ENCODE measurements at places on chromosomes 2 and 18.

- DNase-seq: no peak
These were observed 147.7 kb downstream of the TWIST2 start for GRCh38 chr2:238995634-238996033.

GRCh38 chr2:46392561-46393346 is 86.6 kb upstream of the TMEM247 start:
- DNase-seq: no peak

DNA sequence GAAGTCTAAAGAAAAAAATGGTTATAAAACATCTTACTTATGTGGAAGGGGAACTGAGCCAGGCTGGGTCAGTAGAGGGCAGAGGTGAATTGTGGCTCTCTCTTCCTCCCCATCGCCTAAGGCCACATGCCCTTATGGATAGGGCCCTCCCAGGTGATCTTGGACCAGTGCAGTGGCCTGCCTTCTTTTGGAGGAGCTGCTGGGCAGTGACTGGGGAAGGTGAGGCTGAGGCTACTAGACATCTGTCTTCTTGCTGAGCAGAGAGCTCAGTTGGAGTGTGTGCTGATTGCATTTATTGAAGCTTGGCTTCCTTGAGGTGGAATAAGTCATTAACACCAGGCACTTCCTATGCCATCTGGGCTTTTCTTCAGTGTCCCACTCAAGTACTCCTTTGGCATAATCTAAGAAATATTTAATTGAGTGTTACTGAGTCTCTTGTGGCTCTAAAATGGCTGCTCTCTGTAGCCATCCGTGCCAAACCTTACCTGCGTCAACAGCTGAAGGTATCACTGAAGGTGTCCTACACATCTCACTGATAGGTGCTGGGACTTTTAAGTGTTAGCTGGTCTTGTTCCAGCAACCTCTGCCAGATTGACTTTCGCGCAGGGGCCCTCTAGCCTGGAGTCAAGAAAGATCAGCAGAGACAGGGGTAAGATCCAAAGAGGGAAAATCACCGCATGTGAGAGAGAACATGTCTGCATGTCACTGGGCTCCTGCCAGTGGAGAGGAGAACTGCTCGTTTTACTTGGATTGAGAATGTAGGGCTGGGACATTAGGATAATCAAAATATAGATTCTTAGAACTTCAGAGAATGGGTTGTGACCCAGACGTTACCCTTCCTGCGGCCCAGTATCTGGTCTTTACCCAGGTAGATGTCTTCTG is 256.1 kb downstream of the LTBP1 start:
- no peak for DNase-seq

- DNase-seq: no peak
These were observed 19.6 kb downstream of the CAPN14 start for GRCh38 chr2:31197669-31198068.

DNA sequence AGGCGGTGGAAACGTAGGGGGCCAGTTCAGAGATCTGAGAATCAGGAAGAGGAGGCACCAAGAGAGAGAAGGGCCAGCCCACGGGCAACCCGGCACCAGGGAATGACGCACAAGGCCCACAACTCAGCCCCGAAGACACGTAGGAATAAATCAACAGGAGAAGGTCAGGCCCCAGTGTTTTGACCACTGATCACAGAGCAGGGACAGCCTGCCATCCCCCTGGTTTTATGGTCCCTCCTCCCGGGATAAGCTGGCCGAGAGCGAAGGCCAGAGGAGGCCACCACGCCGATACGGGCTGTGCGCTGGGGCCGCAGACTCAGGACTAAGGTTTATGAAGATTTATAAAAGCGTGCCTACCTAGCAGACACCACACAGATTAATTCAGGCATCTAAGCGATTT is 341.4 kb downstream of the ZNF516 start:
- no peak for DNase-seq

DNA sequence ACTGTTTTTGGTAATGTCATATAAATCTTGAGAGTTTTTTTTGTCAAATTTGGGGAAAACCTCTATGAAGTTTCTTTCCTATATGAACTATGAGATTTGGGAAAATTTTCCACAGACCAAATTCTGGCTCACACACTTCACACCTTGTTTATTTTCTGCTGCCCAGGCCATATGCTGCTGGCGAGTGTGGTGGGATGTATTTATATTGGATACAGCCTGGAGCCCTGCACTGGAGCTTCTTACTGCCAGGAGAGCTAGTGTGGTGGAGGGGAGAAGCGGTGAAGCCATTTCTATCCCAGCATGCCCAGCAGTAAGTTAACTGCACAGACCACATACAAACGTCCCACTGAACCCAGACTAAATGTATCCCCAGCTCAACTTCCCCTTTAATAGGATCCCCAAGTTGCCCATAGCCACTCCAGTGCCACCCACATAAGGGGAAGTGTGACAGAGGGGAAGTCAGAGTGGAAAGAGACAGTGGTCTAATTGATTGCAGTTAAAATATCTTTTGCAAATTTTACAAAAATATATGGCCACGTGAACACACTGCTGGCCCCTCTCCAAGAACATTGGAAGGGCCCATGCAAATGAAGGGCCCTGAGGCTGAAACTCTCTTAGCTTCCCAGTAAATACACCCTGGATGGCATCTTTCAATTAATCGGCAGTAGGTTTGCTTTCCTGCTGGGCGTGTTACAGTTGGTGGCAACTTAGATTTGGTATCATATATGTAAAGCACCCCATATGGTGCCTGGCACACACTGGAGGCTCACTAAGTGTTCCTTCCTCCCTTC is 146.6 kb upstream of the ITGA6 start:
- no peak for DNase-seq

DNA sequence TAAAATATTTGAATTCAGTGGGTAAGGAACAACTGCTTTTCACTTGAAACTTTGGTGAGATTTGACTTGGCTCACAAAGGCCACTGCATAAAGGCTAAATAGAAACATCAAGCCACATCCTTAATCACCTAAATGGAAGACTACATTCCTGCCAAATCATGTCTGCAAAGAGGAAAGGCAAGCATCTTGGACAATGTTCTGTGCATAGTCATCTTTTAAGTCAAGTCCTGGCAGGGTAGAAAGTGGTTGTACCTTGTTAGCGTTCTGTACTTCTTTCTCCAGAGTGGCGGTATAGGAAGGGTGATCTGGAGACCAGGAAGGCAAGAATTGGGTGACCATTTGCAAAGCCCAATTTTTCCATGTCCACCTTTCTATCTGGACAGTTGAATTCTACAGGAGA is 121.4 kb upstream of the SLC14A2 start:
- no peak for DNase-seq

DNA sequence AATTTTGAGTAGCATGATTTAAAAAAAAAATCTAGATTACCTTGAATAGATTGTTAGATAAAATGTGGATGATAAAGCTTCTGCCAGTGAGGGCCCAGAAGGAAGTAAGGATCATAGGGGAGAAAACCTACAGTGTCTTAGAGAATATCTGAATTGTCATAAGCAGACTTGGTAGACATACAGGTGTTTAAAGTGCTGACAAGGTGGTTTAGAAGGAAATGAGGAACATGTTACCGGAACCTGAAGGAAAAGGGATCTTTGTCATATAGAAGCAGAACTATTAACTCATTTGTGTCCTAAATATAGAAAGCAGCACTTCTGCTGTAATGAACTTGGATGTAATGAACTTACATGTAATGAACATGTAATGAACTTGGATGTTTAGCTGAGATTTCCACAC is 94.9 kb upstream of the TTC27 start:
- no peak for DNase-seq

GRCh38 chr18:64017870-64018269 is 48.0 kb downstream of the SERPINB8 start:
- no peak for DNase-seq

DNA sequence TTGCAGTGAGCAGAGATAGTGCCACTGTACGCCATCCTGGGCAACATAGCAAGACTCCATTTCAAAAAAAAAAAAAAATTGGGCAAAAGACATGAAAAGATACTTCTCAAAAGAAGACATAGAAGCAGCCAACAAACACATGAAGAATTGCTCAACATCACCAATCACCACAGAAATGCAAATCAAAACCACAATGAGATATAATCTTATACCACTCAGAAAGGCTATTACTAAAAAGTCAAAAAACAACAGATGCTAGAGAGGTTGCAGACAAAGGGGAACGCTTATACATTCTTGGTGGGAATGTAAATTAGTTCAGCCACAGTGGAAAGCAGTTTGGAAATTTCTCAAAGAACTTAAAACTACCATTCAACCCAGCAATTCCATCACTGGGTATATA is 43.1 kb upstream of the CHAC2 start:
- DNase-seq: no peak

DNA sequence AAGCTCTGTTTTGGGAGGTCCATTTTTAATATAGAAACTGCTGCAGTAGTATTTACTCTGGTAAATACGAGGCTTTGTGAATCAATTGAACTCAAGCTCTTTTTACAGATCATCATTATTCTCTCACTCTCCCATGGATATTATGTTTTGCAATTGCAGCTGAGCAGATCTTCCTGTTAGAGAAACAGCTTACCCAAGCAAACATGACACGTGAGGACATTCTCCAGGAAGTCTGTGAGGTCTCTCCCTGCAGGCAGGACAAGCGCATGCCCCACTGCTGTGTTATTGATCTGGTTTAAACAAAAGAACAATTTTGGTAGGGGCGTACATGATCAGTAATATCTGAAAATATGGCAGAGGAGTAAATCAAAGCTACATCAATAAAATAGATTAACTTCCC is 72.1 kb downstream of the COL6A3 start:
- no peak for DNase-seq

DNA sequence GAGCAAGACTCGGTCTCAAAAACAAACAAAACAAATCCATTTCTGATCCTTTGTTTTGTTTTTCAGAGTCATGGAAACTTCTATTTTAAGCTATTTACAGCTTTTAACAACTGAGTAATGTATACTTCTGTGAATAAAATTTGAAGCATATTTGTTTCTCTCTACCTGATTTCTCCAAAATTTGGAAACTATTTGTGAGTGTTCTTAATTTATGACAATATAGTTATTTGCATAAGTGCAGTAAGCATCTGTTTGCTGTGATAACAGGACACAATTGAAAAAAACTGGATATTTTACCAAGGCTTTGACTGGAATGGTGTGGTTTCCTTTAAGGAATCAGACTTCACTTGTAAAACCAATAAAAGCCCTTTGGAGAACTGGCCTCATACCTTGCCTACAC is 53.3 kb upstream of the GULP1 start:
- DNase-seq: no peak

GRCh38 chr2:159960414-159960813 is 102.0 kb downstream of the PLA2R1 start:
- DNase-seq: no peak

DNA sequence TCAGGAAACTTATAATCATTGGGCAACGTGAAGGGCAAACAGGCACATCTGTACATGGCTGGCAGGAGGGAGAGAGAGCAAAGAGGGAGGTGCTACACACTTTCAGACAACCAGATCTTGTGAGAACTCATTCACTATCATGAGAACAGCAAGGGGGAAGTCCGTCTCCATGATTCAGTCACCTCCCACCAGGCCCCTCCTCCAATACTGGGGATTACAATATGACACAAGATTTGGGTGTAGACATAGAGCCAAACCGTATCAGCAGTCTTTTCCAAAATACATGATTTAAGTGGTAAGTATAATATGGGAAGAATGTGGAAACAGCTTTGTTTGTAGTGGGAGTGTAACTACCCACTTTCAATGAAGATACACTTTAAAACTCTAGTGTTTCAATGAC is 65.0 kb downstream of the EPB41L5 start:
- no peak for DNase-seq

GRCh38 chr2:177604271-177605065 is 211.9 kb downstream of the AGPS start:
- DNase-seq: no peak

GRCh38 chr18:62420513-62421209 is 95.6 kb downstream of the TNFRSF11A start:
- DNase-seq: peak; percentile 43

GRCh38 chr2:176575237-176575744 is 306.0 kb downstream of the MTX2 start:
- DNase-seq: no peak

DNA sequence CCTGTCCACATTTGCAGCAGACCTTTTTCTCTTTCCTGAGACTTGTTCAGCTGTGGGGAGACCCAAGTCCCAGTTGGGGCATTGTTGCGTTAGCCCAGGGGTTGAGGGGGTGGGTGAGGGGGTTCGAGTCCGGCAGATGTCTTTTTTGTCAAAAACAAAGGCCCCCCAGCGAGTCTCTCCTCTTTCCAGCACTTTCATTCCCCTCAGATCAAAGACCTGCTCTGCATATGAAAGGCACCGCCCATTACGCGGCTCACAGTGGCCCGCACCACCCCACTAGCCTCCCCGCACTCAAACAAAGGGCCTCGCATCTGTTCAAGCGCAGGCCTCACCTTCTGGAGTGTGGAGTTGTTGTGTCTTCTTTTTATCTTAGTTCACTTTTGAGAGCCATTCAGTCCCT is 25.2 kb downstream of the TRABD2A start:
- DNase-seq: no peak

GRCh38 chr2:73839653-73840411 is 11.1 kb downstream of the STAMBP start:
- no peak for DNase-seq

- DNase-seq: no peak
These were observed 30.1 kb upstream of the CCL20 start for GRCh38 chr2:227783404-227784138.

- DNase-seq: no peak
These were observed 36.6 kb downstream of the UPP2 start for GRCh38 chr2:158138255-158138654.

DNA sequence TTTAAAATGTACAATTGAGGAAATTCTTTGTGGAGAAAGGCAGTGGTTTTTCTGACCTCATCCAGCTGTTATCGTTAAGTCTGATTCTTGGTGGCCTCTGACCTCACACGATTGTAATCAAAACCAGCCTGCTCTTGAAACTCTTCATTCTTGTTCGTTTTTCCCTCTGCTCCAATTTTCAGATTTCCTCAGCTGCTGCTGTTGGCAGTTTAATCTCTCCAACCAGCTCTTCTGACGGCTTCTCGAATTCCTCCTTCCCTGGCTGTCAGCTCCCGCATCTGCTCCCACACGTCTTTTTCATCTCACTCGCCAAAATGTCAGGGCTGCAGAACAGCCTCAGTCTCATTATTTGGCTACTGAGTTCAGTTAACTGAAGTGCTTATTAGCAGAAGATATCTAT is 136.1 kb downstream of the DCDC2C start:
- no peak for DNase-seq
